Anterior cingulate cortex (tissue), 58 donors: ENCODE measurements at places on chromosomes 6 and 20.

- DNase-seq, result no peak
These were observed 157.2 kb downstream of the PTPRT start for GRCh38 chr20:43032459-43032858.

DNA sequence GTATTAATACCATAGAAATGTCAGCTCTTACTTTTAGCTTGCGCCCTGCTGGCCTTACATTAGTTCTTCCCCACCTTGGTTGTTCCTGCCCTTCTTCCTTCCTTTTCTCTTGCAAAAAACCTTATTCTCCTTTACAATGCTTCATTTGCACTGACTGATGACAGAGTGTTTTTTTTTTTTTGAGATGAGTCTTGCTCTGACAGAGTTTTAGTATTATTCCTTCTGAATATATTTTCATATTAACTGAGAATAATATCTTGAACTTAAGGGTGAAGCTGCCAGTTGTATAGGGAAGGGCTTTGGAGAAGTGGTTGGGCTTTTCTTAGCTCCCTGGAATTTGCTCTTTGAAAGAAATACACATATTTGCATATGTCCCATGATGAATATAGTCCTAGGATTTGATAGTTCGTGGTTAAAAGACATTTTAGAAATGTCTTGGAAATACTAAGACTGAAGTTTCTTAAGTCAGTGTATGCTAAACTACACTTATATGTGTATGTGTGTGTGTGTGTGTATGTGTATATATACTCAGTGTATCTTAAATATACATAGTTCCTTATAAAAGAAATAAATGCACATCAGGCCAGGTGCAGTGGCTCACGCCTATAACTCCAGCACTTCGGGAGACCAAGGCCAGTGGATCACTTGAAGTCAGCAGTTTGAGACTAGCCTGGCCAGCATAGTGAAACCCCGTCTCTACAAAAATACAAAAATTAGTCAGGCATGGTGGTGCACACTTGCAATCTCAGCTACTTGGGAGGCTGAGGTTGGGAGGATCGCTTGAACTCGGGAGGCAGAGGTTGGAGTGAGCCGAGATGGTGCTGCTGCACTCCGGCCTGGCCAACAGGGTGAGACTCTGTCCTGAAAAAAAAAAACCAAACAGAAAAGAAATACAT is 216.1 kb upstream of the MYLIP start:
- no peak for DNase-seq

DNA sequence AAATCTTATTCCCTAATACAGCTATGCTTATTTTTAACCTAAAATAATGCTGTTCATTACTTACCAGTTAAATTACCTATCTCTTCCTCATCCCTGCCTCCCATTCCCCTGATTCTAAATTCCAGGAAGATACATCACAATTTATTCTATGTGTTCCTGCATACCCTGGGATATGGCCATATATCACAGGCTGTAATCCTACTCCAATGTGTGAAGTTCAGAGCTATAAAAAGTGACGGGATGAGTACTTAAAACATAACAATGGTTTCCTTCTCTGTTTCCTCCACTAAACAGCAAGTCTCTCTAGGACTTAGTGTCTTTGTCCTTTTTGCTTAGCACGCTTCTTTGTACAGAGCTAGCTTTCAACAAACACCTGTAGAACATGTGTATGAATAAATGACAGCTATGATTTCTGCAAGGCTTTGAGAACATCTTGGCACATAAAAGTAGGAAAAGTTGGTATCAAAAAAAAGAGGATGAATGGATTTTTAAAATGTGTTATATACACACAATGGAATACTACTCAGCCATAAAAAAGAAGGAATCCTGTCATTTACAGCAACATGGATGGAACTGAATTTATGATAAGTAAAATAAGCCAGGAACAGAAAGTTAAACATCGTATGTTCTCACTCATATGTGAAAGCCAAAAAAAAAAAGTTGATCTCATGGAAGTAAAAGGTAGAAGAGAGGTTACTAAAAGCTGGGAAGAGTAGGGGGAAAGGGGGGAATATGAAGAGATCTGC is 45.8 kb downstream of the SESN1 start:
- no peak for DNase-seq

DNA sequence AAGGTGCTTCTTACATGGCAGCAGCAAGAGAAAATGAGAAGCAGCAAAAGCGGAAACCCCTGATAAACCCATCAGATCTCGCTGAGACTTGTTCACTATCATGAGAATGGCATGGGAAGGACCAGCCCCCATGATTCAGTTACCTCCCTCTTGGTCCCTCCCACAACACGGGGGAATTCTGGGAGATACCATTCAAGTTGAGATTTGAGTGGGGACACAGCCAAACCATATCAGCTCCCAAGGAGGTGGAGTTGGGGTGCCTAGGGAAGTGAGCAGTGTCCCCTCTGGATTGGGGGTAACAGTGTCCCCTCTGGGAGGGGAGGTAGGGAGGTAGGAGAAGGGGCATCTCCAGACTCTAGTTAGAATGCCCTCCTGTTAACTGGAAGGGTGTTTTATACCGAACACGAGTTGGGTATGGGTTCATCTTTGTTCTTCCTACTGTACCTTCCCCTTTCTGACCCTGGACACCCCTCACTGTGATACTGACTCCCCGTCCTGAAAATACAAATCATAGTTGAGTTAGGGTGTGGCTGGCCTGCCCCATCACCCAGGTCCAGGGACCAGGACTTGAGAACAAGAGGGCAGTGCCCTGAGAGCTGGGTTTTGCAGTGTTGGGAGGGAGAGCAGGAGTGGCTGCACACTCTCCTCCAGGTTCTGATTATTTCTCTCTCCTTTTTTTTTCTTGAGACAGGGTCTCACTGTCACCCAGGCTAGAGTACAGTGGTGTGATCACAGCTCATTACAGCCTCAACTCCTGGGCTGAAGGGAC is 62.0 kb downstream of the EFCAB8 start:
- no peak for DNase-seq

GRCh38 chr6:133418108-133418507 is 177.0 kb downstream of the EYA4 start:
- DNase-seq, result no peak

- no peak for DNase-seq
These were observed 46.4 kb upstream of the LAMP5 start for GRCh38 chr20:9467995-9468394.

- DNase-seq, result no peak
These were observed 5.6 kb downstream of the NXT1 start for GRCh38 chr20:23356203-23356602.

- no peak for DNase-seq
These were observed 75.7 kb upstream of the SIRPA start for GRCh38 chr20:1819311-1820137.

GRCh38 chr6:13811627-13812358 is 2.6 kb downstream of the MCUR1 start:
- DNase-seq, result no peak

GRCh38 chr20:1964659-1965405 is 29.0 kb downstream of the PDYN start:
- no peak for DNase-seq

- DNase-seq, result peak; percentile 56
These were observed 144.5 kb upstream of the ID4 start for GRCh38 chr6:19692506-19693298.

- no peak for DNase-seq
These were observed 116.1 kb upstream of the INSM1 start for GRCh38 chr20:20251836-20252235.

GRCh38 chr6:152637296-152638047 is at the start of gene SYNE1:
TSS of gene SYNE1 (minus strand) at chr6:152637362. CDS start at chr6:152628331, 9,031 bp downstream.
- no peak for DNase-seq

DNA sequence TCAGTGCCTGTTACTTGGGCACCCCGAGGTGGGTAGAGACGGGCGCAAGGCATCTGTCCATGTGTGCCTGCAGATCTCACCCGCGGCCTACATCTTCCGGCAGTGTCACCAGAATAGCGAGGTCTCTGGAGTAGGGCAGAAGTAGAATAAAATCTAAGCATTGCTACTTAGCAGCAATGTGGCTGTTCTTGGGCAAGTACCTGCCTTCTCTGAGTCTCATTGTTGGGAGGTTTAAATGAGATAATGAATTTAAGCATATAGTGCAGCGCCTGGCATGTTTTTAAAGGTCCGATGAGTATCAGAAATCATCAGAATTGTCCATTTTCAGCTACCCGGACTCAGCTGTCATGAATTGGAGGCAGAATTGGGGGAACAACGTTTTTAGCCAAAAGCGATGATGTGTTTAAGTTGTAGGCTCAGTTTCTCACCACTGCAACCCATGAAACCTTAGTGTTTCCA is 800 bp downstream of the ABCC10 start:
- no peak for DNase-seq

- DNase-seq, result no peak
These were observed 93.6 kb downstream of the KHDC1L start for GRCh38 chr6:73131706-73132105.

DNA sequence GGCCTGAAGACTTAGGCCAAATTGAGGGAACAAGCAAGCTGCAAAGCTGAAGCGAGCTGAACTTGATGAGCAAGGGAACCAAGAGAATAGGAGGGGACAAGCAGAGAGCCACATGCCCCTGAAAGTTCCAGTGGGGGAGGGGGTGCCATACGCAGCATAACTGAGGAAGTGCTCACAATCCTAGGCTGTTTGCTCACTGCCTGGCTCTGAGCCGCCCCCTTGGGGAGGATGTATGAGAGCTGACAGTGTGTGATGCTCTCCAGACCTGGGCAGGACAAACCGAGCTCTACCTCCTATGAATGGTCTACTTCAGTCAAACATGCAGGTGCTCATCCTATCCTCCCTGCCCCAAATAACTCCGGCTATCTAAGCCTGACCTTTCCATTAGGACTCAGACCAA is 52.1 kb downstream of the FAXC start:
- DNase-seq, result no peak

DNA sequence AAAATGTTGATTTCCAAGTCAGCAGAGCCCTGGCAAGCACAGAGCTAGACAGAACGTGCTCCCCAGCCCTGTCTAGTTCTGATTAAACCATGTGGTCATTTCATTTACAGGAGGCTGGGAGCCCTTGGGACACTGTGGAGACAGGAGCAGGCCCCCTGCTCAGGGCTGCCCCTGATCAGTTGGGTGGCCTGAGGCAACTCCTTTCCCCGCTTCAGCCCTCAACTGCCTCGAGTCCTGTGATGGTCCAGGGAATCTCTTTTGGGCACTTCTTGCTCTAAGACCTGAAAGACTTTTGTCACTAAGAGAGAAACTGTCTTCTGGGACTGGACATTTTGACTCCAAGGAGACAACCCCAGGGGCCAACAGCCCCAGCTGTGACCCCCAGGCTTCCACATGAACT is 13.5 kb downstream of the DYNLRB1 start:
- DNase-seq, result no peak

DNA sequence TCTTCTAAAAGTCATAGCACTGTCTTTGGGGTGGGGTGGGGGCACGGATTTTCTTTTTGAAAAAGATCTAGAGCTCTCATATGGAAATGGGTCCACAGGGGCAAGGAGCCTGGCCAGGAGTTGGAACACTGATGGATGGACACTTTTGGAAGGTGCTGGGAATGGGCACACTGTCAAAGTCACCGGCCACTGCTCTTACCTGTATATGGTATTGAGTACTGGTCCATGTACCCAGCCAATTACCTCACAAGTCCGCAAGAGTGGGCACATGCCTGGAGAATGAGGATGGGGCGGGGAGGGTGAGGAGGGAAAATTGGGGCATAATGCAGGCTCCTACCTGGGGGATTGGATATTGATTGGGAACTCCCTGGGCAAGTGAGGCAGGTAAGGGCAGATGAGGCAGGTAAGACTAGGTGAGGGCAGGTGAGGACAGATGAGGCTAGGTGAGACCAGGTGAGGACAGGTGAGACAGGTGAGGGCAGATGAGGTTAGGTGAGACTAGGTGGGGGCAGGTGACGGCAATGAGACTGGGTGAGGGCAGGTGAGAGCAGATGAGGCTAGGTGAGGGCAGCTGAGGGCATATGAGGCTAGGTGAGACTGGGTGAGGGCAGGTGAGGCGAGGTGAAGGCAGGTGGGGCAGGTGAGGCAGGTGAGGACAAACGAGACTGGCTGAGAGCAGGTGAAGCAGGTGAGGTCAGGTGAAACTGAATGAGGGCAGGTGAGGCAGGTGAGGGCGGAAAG is 167.9 kb downstream of the NRN1 start:
- no peak for DNase-seq

DNA sequence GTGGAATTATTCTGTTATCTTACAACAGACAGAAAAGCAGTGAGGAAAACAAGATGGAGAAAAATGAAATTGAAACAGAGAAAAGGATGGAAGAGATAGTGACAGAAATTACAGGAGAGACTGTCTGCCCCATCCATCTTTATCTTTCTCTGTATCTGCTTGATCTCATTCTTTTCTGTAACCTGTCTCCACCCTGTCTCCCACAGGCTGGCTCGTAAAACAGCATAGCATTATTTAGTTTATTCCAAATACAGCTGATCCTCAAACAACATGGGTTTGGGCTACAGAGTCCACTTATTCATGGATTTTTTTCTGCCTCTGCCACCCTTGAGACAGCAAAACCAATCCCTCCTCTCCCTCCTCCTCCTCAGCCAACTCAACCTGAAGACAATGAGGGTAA is 482.3 kb upstream of the JARID2 start:
- no peak for DNase-seq

GRCh38 chr20:48019496-48019895 is 234.2 kb upstream of the SULF2 start:
- DNase-seq, result no peak

DNA sequence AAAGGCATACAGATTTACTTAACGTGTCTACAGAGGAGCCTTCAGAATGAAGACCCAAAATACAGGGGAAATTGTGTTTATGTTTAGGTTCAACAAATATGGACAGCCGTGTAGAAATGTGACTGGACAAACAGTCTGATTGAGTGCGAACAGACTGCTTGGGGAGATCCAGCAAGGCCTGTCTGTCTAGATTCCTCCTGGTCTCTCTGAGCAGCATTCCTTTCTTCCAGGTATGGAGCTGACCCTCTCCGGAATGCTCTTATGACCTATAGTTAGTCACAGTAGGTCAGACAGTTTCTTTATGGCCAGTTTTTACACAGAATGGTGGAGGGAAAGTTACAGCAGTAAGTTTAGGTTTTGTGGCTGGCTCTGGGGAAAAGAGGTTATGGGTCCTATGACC is 9.0 kb downstream of the RIN2 start:
- no peak for DNase-seq

DNA sequence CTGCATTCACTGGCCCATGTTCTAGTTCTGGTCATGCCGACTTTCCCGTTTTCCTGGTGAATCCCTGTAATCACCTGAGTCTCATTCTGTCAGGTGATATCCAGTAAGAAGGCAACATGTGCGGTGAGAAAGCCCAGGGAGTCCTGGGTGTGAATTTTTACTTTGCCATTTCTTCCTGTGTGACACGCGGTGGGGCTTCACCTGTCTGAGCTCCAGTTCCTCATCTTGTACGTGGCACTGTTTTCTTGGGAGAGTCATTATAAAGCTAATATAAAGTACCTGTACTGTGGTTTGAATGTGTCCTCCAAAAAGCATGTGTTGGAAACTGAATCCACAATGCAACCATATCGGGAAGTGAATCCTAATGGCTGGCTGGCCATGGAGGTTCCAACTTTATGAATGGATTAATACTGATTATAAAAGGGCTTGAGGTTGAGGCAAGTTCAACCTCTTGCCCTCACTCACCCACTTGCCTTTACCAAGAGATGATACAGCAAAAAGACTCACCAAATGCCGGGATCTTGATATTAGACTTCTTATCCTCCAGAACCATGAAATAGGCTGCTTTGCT is 5.1 kb downstream of the HLA-E start:
- no peak for DNase-seq

GRCh38 chr6:120363429-120363828 is 970.9 kb downstream of the TBC1D32 start:
- DNase-seq, result no peak

- no peak for DNase-seq
These were observed 785 bp upstream of the THBD start for GRCh38 chr20:23050076-23050838.
